ENCODE measurements at places on chromosomes 7 and 10. TPM values are rescaled to one million over a fixed set of nuclear protein-coding genes. Genes with fewer than 3 reads are reported as not detected.

SLC26A3 gene
- total RNA-seq, result not detected

RNF32 gene
- 3.4 TPM for total RNA-seq

- no peak for DNase-seq
These were observed 137.7 kb downstream of the WNT2 start for GRCh38 chr7:117185124-117185523.

GRCh38 chr10:8596929-8597472 is 542.5 kb downstream of the GATA3 start:
- no peak for DNase-seq
